ENCODE measurements at places on chromosomes 1 and 21. TPM values are rescaled to one million over a fixed set of nuclear protein-coding genes. Genes with fewer than 3 reads are reported as not detected.

Gene ZNF683
- total RNA-seq, result not detected

DNA sequence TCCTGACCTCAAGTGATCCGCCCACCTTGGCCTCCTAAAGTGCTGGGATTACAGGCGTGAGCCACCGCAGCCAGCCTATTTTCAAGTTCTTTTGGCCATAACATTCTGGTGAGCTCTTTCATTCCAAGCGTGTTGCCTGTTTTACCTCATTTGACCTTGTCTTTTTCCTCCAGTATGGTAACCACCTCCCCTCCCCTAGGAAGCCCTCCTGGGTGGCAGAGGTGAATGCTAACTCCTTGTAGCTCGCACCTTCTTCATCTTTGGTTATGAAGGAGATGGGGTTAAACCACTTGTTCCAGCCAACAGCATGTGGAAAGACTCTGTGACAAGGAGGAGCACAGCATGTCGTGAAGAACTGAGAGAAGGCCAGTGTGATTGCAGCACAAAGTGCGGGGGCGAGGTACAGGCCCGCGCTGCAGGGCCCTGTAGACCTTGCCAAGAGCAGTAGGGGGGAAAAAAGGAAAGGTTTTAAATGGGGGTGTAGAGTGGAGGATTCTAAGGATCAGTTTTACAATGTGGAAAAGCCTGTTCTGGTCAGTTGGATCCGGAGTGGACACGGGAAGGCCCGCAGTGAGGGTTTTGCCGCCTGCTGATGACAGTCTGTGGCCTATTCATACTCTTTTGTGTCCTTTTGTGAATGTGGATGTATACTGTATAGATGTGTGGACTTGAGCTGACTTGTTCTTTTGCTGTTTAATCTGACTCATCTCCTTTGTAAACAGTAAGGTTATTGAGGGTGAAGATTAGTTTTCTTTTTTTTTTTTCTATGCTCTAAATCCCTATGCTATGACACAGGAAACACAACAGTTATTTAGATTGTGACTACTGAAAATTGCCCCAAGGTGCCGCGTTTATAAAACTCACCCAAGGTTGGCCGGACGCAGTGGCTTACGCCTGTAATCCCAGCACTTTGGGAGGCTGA is 7.5 kb upstream of the ZNF436 start:
- peak; percentile 54 for DNase-seq

DNA sequence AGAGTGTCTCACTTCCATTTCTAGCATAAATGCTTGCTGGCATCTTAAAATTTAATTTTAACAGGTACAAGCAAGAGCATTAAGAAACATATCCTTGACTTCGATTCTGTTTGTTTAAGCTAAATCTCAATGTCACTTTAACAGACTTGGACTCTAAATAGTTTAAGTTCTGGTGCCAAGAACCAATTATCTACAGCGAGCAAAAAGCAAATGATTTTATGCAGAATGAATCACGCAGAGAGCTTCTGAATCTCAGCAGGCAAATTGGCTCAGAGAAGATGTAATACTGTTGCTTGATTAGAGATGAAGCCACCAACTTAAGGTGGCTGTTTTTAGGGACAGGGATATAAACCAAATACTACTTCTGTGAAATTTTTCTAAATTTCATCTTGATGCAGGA is 117.0 kb upstream of the PLD5 start:
- DNase-seq, result no peak

DNA sequence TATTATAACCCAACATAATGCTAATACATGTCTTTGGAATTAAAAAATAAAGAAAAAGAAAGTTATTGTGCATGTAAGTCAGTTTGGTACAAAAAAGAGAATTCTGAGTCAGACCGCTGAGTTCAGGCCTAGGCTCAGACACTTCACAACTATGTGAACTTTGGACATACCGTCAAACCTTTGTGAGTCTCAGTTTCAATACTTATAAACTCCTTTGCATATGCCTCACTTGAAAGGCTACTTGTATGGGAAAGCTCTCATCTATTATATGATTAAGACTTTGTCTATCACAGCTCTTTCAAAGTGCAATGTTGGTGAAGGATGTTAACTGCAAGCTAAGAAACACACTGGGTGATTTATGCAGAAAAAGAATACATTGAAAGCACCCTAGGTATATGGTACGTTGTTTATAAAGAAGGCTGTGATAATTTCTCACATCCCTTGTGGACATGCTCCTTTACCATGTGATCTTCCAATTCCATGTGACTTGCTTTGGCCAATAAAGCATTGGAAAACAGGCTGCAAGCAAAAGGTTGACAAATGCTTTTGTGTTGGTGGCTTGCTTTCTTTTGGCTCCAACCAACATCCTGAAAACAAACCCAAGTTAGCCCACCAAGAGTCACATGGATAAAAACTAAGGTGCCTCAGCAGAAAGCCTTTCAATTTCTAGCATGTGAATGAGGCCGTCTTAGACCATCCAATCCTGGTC is 49.6 kb downstream of the INTS7 start:
- DNase-seq, result no peak

GRCh38 chr21:45401916-45402900 is 2.8 kb upstream of the COL18A1 start:
- no peak for DNase-seq

Gene BTBD8
- total RNA-seq, result 2.8 TPM

GRCh38 chr1:90305577-90305976 is 310.7 kb downstream of the ZNF326 start:
- no peak for DNase-seq

GRCh38 chr1:168410464-168410863 is 129.8 kb downstream of the TBX19 start:
- no peak for DNase-seq

- no peak for DNase-seq
Observed at GRCh38 chr1:4164965-4165364, 264.9 kb upstream of the C1orf174 start.

GRCh38 chr1:31605908-31606427 is 11.5 kb upstream of the HCRTR1 start:
- DNase-seq, result no peak

DNA sequence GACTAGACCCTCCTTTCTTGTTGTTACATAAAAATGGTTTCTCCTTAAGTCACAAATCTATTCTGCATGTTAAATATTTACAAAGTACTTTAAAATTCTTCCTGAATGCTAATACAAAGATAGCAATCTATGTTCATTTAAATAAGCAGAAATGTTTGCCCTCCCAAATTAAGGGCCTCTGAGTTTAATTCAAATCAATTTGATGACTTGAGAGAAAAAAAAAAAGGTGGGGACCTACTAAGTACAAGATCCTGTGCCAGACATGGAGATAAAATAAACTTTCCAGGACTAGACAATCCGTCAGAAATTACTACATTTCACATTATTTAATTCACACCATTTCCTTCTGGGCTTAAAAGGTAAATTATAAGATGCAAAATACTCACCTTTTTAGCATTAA is 548.3 kb downstream of the DPYD start:
- DNase-seq, result no peak

DNA sequence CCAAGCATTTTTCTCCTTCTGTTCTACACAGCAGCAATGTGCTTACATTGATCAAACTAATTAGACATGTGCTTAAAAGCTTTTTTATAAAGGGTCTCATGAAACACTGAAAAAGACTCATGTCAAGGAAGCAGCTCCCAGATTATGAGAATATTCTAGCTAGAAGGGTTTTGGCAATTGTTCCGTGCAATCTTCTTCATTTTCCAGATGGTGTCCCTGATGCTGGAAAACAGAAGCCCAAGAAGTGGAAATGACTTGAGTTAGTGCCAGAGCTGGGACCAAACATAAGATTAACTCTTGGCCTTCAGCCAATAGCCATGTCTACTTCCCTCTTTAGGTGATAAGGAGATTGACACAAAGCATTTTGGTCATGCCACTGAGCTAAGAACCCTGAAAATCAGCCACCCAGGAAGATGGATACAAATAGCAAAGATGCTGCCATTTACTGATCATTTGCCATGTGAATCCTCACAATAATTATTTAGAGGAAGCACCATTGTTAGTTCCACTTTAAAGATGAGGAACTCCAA is 110.8 kb downstream of the MATN1 start:
- DNase-seq, result no peak

DNA sequence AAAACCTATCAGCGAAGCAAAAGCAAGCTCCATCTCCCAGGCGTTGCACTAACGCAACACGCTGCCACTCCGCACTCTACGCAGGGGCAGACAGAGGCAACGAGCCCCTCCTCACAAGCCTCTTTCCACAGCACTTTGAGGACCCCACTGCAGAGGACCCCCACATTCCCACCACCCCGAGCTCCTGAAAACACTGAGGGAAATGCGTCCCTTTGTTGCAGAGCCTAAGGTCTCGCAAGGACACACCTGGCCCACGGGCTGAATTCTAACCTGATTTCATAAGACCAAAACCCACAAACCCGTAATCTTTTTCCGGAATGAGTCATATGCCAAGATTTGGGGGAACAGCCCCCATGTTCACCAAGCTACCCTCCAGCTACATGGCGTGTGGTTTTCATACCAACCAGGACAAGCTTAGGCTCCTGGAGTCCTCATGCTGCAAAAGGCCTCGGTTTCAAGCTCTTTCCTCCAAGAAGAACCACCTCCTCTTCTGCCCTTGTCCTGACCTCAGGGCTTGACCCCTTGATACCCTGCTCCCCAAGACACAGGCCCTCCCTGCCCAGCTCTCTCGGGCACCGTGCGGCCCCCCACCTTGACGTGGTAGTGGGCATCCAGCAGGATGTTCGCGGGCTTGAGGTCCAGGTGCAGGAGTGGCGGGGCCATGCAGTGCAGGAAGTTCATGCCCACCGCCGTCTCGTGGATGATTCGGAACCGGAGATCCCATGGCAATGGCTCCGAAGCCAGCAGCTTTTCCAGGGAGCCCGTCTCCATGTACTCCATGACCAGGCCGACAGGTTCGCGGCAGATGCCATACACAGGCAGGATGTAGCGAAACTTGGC is 10.7 kb downstream of the RIPK4 start:
- no peak for DNase-seq

Gene BGLAP
- 1.4 TPM for total RNA-seq

Gene ABCG1
- total RNA-seq, result 1.6 TPM

GRCh38 chr1:110380672-110381283 is 10.0 kb downstream of the SLC16A4 start:
- no peak for DNase-seq

DNA sequence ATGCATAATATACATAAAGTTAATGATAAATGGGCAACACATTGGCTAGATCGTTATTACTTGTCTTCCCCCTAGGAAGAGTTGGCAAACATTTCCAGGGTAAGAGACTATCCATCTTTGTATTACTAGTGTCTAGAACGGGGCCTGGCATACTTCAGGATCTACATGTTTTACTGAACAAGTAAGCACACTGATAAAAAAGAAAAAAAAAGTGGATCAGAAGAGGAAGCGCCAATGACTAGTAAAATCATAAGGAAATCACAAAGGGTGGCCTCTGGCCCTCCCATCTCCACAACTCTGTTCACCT is 482 bp downstream of the TM2D1 start:
- no peak for DNase-seq

GRCh38 chr1:51519865-51520699 is 1.0 kb upstream of the EPS15 start:
- DNase-seq, result no peak
